Foreskin keratinocyte (primary cell): ENCODE measurements at places on chromosomes 2 and 18.

DNA sequence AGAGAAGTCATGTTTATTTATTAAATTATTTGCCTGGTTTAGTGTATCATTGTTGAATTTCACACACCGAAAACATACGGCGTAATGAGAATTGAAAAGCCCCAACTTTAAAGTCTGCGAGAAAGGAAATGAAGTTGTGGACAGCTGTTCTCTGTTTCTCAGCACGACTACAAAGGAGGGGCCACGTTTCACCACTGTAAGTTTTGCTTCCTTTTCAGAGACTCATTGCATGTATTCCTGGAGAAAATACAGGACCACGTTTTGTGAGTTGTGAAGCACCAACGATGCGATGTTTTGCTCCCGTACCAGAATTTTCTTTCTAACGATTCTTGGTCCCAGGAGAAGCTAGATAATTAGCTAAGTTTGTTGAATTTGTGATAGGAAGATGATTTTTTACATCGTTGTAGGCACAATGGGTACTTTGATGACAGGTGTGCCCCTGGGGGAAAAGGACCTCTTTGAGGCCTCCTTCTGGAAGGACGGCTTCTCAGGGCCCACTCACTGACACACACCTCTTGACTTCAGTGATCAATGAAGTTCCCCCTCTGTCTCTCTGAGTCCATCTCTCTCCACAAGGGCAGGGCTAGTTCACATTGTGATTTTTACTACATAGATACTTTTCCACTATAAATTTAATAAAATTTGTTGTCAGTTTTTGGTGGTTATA, 23.7 kb upstream of the ACKR3 start:
- DNase-seq = no peak

GRCh38 chr18:12049978-12050811, 43.4 kb upstream of the ANKRD62 start:
- no peak for DNase-seq

GRCh38 chr2:63078852-63079606, 28.4 kb downstream of the OTX1 start:
- DNase-seq = peak; percentile 13

- DNase-seq = no peak
Observed at GRCh38 chr2:55860832-55861231, 62.8 kb downstream of the EFEMP1 start.

GRCh38 chr2:238251986-238252385, 12.1 kb upstream of the HES6 start:
- no peak for DNase-seq

GRCh38 chr2:64371727-64372126, 82.2 kb upstream of the LGALSL start:
- DNase-seq = peak; percentile 92

- peak; percentile 75 for DNase-seq
Observed at GRCh38 chr2:195898505-195899191, 170.0 kb downstream of the DNAH7 start.

DNA sequence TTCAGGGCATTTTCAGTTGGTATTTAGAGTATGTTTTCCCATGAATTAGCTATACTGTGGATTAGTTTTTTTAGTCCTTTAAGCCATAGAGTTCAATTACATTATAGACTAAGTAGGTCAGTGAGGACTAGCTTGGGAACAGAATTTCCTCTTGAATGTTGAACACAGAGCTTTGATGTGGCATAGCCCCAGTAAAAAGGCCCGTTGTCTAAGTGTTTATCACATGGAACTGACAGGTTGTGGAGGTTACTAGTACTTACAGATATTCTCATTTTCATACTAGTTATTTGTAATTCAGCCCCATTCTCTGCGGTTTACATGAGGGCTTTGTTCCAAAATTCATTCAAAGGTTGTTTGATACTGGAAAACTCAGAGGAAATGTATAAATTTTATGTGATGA, 6.2 kb downstream of the INSIG2 start:
- DNase-seq = no peak

DNA sequence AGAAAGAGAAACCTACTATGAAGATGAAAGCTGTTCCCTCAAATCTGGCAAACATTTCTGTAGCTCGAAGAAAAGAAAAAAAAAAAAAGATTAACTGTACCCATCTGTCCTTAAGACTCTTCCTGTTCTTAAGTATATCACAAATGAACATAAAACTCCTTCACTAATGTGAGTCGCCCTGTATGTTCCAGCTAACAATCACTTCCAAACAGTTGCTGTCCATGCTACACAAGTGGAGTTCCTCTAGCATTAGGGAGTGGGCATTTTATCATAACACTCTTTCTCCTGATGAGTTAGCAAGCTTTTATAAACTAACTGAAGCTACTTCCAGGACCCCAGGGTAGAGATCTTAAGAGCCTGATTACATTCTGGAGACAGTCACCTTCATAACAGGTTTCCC, 5.8 kb downstream of the CUL3 start:
- peak; percentile 27 for DNase-seq

DNA sequence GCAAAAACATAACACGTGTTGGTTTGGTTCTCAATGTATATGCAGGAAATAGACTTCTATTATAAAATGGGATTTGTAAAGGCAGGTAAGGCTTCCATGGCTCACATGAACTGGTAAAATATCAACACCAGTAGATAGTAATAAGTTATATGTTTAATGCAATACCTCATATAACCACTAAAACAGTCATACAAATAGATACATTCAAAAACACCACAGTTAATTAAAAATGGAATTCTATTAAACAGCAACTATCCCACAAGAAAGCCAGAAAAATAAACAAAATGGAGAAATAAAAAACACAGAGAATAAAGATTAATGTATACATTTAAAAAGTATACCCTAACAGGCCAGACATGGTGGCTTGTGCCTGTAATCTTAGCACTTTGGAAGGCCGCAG, 243.8 kb upstream of the LRATD1 start:
- DNase-seq = no peak

DNA sequence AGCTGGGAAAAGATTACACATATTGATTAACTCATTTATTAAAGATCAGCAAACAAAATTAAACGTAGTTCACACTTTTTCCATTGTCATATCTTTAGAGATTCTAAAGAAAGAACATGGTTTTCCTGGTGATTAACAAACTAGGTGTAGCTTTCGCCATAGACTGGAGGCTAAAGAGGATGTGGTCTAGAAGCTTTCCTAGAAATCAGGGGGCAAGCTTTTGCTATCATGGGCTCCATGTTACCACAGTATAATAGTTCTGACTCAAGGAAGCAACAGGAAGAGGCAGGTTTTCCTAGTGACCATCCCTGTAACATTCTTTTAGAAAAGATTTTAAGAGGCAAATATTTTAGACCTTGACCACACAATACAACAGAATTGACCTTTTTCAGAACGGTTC, 232.7 kb downstream of the METTL4 start:
- DNase-seq = no peak

GRCh38 chr2:121052023-121052422, 233.0 kb downstream of the TFCP2L1 start:
- DNase-seq = no peak

DNA sequence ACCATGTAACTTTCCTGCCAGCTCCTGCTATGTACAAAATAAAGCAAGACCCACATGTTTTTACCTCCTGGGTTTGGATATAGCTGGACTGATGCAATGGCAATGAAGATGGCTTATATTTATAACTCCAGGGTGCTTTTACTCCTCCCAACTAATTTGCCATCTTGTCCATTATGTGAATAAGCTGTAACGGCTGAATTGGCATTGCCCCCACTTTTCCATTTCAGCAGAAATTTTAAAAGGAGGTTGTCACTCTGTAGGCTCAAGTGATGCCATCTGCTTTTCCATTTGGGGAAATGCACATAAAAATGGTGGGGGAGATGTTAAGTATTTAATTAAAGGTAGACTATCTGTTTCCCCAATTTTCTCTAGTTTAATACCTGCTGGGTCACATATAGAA, 345.5 kb downstream of the ERBB4 start:
- no peak for DNase-seq

GRCh38 chr18:45197526-45197970, 417.7 kb upstream of the SLC14A2 start:
- DNase-seq = no peak

DNA sequence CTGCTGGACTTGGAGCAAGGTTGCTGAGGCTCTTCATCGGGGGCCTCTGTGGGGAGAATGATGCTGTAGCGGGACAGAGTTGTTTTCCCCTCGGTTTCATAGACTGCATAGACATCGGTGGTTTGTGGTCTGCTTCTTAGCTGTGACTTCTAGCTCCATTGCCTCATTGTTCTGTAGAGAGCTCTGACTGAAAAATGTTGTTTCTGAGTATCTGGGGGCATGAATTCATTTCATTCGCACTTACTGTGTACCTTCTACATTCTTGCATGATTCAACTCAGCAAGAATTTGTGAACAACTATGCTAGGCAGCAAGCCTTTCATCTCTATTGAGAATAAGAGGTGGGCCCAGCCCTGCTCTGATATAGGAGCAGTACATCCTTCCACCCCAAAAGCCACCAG, 406.8 kb downstream of the NBAS start:
- DNase-seq = peak; percentile 64

DNA sequence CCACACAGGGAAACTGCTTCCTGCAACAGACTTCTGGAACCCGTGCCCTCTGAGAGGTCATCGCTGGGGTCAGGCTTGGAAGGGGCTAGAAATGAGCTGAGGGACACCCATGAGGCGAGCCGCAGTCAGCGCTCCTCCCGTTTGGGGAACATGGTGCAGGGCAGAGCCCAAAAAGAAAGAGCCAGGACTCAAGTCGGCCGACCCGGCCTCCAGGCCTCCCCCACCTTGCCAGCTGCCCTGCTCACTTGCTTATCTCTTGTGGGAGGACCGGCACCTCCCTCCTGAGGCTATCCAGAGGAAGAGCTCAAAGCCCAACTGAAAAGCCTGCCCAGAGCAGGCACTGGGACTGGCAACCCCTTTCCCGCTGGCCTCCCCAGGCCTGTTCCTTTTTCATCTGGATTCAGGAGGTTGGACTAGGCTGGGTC, 43.6 kb downstream of the SCTR start:
- no peak for DNase-seq

DNA sequence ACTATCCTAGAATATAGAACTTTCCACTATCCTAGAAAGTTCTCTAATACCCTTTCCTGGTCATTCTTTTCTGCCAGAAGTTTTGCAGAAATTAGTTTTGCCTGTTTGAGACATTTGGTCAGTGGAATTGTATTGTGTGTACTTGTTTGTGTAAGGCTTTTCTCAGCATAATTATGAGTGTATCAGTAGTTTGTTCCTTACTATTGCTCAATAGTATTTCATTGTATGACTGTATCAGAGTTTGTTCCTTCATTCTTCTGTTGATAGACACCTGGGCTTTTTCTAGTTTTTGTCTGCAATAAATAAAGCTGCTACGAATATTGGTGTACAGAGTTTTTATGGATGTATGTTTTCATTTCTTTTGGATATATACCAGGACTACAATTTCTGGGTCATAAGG, 27.2 kb downstream of the CCDC138 start:
- no peak for DNase-seq

GRCh38 chr2:241507430-241508239, 749 bp downstream of the STK25 start:
- no peak for DNase-seq

DNA sequence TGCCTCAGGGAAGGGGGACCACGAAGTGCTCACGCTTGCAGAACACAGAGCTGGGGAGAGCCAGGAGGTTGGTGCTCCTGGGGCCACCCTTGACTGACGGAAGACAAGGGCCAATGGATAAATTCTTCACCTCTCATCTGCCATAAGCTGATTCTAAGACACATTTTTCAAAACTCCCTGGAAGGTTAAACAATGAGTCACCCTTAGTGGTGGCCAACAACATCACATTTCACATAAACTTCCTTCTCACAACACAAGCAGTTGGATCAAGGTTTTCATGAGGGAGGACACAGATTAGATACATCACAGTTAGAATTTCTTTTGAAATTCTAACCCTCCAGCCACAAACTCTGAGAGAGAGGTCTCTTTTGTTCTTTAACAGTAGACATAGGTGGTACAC, 713.6 kb upstream of the POU3F3 start:
- no peak for DNase-seq

DNA sequence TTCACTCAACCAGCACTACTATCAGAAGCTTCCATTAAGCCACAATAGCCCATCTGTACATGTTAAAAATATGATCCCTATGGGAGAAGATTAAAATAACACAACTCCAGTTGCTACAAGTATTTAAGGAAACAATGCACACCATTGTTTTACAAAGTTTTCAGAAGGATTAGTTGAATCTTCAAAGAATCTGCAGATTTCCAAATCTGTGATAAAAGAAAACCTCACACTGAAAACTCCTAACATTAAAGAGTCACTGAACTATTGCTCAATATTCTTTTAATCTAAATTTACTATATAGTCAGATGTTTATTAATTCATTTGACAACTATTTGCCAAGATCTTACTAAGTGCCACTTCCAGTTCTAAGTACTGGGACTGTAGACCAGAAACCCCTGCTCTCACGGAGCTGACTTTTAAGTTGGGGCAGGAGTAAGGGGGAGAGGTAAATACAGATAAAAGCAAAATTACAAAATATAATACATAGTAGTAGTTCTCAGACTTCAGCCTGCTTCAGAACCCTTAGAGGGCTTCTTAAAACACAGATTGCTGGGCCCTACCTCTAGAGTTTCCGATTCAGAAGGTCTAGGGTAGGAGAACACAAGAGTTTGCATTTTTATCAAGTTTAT, 94.4 kb downstream of the STK39 start:
- DNase-seq = no peak

- no peak for DNase-seq
Observed at GRCh38 chr18:62729487-62730386, 14.4 kb downstream of the PHLPP1 start.

DNA sequence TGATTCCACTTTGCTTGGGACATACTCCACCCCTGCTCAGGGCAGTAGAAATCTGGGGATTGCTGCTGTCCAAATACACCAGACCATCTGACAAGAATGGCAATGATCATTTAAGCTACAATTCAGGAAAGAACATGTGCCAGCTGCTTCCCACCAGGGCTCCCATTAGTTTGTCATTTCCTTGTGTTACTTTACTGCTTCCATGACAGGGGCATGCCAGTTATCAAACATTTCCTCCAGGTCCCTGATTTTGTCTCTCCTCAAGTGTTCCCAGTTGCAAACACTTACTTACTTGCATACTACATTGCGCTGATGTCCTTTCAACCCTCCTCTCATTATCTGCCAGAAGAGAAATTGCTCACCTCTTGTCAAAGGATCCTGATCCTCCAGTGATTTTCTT, 474.5 kb upstream of the DCC start:
- no peak for DNase-seq

GRCh38 chr2:203960811-203961210, 24.2 kb downstream of the ICOS start:
- peak; percentile 10 for DNase-seq

DNA sequence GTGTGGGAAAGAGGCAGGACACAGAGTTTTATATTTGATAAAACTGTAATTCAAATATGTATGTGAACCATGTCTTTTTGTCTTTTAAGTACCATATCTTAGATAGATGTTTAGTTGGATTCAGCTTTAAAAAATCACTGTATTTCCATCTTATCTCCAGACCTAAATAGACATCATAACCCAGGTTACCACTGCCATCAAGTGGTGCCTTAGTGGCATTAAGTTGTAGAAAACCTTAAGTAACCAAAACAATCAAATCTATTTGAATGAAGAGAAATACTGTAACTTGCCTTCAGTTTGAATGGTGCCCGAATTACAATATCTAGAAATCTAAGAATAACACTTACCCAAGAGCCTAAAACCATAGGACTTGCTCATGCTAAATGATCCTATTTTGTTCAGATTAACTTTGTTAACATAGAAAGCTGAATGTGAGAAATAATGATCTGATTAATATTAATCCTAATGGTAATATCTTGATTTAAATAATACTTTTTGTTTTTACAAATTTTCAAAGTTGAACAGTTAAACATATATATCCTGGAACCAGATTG, 92.5 kb upstream of the MAP2 start:
- DNase-seq = no peak

- no peak for DNase-seq
Observed at GRCh38 chr2:229910832-229911412, 10.9 kb downstream of the TRIP12 start.
